ENCODE measurements at places on chromosomes 4 and X.

- no peak for DNase-seq
These were observed 4.0 kb upstream of the CDKL2 start for GRCh38 chr4:75634281-75634680.

GRCh38 chr4:117137145-117137544 is 51.8 kb upstream of the TRAM1L1 start:
- DNase-seq, result peak; percentile 76

GRCh38 chrX:48918643-48919340 is at the start of gene PIM2:
PIM2 (minus strand) TSS chrX:48919024; CDS start chrX:48918834, 190 bp downstream.
- peak; percentile 52 for DNase-seq

GRCh38 chr4:2041239-2042130 is 17.6 kb upstream of the NAT8L start:
- no peak for DNase-seq

DNA sequence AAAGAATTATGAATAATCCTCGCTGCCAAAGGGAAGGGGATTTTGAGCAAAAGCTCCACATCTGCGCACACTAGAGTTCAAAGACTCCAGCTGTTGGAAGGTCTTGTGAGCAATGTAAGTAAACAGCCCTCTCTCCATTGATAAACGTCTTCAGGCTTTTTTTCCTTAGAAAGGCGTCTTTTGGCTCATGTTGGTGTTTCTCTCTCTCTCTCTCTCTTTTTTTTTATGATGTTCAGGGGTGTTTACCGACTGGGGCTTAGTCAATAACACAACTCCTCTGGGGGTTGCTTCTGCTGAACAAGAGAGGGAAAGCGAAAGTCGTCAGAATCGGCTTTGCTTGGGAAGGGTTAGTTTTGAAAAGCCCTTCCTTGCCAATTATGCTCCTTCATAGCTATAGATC is 53.2 kb upstream of the C1QTNF7 start:
- DNase-seq, result no peak

GRCh38 chrX:264634-265455 is 16.3 kb upstream of the PLCXD1 start:
- DNase-seq, result no peak

GRCh38 chr4:7253837-7254236 is 61.5 kb downstream of the SORCS2 start:
- DNase-seq, result no peak
